Dorsolateral prefrontal cortex (tissue), 122 donors: ENCODE measurements at places on chromosomes 5 and 9. TPM values are rescaled to one million over a fixed set of nuclear protein-coding genes. Genes with fewer than 3 reads are reported as not detected.

LMBRD2 gene
- total RNA-seq, result 54.5 TPM

SUSD1 gene
- total RNA-seq, result 17.5 TPM

ITGA1 gene
- total RNA-seq, result 14.4 TPM

FOXI1 gene
- total RNA-seq, result not detected

PHF24 gene
- 157 TPM for total RNA-seq

NADK2 gene
- 56.9 TPM for total RNA-seq

ZDHHC11 gene
- total RNA-seq, result 109 TPM

FBXL7 gene
- total RNA-seq, result 14.6 TPM

OGN gene
- 4.2 TPM for total RNA-seq

ADAMTS16 gene
- total RNA-seq, result 3.2 TPM

GCNT4 gene
- total RNA-seq, result 6.9 TPM

VLDLR gene
- total RNA-seq, result 39.6 TPM

ECSCR gene
- total RNA-seq, result 1.1 TPM

HK3 gene
- total RNA-seq, result 0.85 TPM

GPRIN1 gene
- total RNA-seq, result 41.0 TPM

CDHR2 gene
- 3.7 TPM for total RNA-seq

ABCA1 gene
- total RNA-seq, result 13.1 TPM

PDE6A gene
- total RNA-seq, result not detected

NR6A1 gene
- total RNA-seq, result 6.7 TPM

TAF11L13 gene
- total RNA-seq, result not detected

RNF208 gene
- 102 TPM for total RNA-seq

PLPP7 gene
- total RNA-seq, result 23.4 TPM

CAMK4 gene
- 76.2 TPM for total RNA-seq

DND1 gene
- 1.8 TPM for total RNA-seq

ADRB2 gene
- 2.2 TPM for total RNA-seq

ANKRD18A gene
- total RNA-seq, result 8.1 TPM

TMEM215 gene
- 0.33 TPM for total RNA-seq

CKMT2 gene
- 14.1 TPM for total RNA-seq

KCNN2 gene
- total RNA-seq, result 26.5 TPM

GABBR2 gene
- total RNA-seq, result 154 TPM

TNFSF15 gene
- 0.07 TPM for total RNA-seq

HTR4 gene
- total RNA-seq, result 11.0 TPM

PLAC8L1 gene
- 1.4 TPM for total RNA-seq

LCN12 gene
- 24.2 TPM for total RNA-seq

PDGFRB gene
- 148 TPM for total RNA-seq

GARIN3 gene
- not detected for total RNA-seq

RBM18 gene
- total RNA-seq, result 37.0 TPM

IL13 gene
- total RNA-seq, result not detected

CCDC192 gene
- 0.61 TPM for total RNA-seq

TLR4 gene
- total RNA-seq, result 25.6 TPM

SPINK1 gene
- total RNA-seq, result not detected

TMEM171 gene
- total RNA-seq, result 2.7 TPM

NMUR2 gene
- 0.42 TPM for total RNA-seq

FCN2 gene
- total RNA-seq, result not detected

MARCOL gene
- not detected for total RNA-seq

PCDHA4 gene
- total RNA-seq, result 5.7 TPM

ZNF618 gene
- 10.5 TPM for total RNA-seq

CCL27 gene
- not detected for total RNA-seq

GHR gene
- total RNA-seq, result 2.4 TPM

PCDHGC3 gene
- total RNA-seq, result 206 TPM

IFNK gene
- not detected for total RNA-seq

PCDHA9 gene
- 3.5 TPM for total RNA-seq

PPP1R26 gene
- total RNA-seq, result 20.7 TPM

ADAMTS12 gene
- 0.65 TPM for total RNA-seq

GOLPH3 gene
- total RNA-seq, result 68.3 TPM

TUSC1 gene
- total RNA-seq, result 16.3 TPM

TMC1 gene
- total RNA-seq, result 1.5 TPM

CYLC2 gene
- total RNA-seq, result not detected

IL9 gene
- total RNA-seq, result not detected
